Omental fat pad (tissue), 4 donors: ENCODE measurements at places on chromosomes 6 and 20.

DNA sequence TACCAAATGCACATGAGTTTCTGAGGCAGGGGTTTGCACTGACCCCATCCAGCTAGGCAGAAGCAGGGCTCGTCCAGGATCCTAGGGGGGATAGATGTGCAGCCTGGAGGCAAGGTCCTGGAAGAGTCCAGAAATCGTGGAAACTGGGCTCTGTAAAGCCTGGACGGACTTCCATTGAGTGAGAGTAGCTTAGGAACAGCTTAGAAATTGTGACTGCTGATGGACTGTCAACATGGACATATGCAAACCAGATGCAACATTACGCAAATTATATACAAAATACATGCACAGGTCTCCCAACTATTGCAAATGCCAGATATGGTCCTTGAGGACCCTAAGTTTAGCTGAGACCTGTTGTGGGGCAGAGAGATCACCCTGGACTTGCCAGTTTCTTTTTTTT is 4.8 kb upstream of the EMILIN3 start:
- no peak for DNase-seq

GRCh38 chr6:85472744-85473143 is 22.9 kb downstream of the NT5E start:
- DNase-seq = no peak

GRCh38 chr20:48785256-48785655 is 42.5 kb downstream of the PREX1 start:
- DNase-seq = no peak

DNA sequence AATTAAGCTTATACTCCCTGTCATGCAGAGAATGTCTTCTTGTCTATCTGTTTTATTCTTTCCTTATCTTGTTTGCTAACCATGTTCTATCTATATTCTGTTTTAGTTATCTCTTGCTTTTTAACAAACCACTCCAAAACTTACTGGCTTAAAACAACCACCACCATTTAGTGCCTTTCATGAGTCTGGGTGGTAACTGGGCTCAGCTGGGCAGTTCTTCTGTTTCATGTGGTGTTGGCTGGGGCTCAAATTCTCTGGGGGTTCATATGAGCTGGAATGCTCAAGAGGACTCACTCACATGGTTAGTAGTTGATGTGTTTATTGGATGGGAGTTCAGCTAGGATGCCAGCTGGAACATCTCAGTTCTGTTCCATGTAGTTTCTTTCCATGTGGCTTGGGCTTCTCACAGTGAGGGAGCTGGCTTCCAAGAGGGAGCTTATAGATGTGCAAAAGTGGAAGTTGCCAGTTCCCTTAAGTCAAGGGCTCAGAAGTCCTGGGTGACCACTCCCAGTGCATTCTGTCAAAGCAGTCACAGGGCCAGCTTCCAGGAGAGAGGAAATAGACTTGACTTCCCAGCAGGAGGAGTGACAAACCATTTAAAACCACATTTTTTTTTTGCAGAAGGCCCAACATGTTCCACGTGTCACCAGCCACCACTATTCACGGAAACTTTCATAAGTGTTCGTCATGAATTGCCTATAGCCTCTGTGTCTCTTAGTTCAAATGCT is 70.4 kb downstream of the PLCB4 start:
- no peak for DNase-seq

- no peak for DNase-seq
Measured at GRCh38 chr20:36498386-36499179, 42.7 kb upstream of the MYL9 start.

GRCh38 chr6:120357447-120357846 is 976.8 kb downstream of the TBC1D32 start:
- DNase-seq = no peak

GRCh38 chr6:136464874-136465273 is 85.3 kb downstream of the MAP7 start:
- no peak for DNase-seq

DNA sequence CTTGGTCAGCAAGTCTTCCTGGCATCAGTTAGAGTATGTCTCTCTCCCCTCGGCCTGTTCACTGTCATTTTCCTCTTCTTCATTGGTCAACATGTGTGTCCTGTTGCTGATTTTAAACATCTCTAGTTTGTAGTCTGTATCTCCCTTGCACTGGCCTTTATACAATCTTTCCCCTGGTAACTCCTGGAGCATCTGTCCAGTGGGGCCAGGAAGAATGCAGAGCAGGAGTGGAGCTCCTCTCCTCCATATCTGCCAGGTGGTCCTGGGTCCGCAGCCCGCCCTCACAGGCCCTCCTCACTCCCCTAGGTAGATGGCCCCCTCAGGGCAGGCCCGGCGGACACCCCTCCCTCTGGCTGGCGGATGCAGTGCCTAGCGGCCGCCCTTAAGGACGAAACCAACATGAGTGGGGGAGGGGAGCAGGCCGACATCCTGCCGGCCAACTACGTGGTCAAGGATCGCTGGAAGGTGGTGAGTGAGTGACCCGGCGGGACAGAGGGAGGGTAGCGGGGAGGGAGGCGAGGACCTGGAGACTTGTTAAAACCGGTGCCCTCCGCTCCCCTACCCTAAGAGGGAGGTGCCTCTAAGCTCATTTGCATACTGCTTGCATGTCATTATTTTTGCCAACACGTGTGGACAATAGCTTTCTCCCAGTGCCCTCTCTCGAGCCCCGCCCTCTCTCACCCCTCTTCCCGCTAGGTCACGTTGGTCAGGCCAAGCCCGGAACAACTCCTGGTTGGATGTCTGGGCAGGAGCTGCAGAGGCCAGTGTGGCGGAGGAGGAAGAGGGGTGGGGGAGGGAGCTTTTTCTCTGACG is 3.2 kb downstream of the TTBK1 start:
- no peak for DNase-seq

DNA sequence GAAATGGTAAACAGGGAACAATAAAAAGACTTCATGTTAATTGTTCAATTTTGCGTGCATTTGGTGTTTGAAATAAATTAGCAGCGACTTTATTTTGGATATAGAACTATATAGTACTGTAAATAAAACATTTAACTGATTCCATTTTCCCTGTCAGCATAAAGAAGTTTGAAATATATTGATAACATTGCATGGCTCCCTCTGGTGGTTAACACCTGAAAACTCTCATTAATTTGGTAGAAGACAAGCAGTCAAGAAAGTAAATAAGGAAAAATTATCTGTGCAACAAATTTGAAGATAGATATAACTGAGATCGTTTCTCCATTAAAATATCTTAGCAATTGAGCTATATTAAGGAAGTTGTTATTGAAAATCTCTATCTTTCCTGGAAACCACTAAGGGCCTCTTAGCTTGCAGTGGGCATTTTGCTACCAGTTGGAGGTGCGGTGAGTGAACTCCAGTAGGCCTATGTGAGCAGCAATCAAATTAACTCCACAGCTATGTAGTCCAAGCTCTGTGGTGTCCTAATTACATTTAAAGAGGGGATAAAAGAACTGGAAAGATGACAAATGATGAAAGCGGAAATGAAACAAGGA is 435.7 kb upstream of the FKBP1C start:
- no peak for DNase-seq
